Left colon (tissue), 2 donors: ENCODE measurements at places on chromosomes 3 and 15.

DNA sequence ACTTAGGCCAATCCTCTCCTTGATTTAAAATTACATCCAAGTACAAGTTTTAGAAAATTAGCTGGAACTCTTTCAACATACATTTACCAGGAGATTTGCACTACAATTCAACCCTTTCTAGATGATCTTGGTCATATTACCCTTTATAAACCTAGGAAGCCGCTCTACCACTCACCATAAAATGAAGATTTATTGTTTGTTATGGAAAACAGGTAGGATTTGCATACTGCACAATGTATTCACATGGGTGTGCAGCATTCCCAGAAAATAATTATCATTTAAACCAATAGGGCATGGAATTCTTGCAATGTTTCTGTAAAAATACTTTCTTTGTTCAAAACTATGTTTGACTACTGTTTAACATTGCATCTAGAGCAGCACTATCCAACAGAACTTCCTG is 18.4 kb upstream of the RETNLB start:
- DNase-seq = no peak

GRCh38 chr15:67444100-67444499 is 76.8 kb upstream of the C15orf61 start:
- DNase-seq = no peak

- DNase-seq = no peak
Observed at GRCh38 chr3:82978368-82978767, 1216.9 kb upstream of the GBE1 start.

DNA sequence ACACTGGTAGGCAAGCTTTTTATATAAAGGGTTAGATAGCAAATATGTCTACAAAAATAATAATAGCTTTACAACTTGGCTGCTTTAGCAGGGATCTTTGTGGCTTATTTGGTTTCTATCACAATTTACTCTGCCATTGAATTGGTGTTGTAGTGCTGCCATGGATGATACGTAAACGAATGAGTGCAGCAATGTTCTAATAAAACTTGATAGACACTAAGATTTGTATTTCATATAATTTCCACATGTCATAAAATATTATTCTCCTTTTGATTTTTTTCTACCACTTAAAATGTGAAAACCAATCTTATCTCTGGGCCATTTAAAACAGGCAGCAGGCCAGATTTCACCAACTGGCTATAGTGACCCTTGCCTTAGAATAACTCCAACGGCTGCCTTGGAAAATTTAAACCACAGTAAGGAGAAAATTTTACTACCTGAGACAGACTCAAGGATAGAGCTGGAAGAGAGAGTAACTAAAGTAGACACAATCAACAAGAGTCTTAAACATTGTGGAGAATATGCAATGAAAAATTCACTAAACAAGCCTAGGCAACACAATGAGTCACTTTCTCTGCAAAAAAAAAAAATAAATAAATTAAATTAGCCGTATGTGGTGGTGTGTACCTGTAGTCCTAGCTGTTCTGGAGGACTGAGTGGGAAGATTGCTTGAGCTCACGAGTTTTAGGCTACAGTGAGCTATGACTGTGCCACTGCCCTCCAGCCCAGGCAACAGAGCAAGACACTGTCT is 8.1 kb downstream of the NPHP3 start:
- DNase-seq = peak; percentile 50
